ENCODE measurements at places on chromosomes 6 and 20.

DNA sequence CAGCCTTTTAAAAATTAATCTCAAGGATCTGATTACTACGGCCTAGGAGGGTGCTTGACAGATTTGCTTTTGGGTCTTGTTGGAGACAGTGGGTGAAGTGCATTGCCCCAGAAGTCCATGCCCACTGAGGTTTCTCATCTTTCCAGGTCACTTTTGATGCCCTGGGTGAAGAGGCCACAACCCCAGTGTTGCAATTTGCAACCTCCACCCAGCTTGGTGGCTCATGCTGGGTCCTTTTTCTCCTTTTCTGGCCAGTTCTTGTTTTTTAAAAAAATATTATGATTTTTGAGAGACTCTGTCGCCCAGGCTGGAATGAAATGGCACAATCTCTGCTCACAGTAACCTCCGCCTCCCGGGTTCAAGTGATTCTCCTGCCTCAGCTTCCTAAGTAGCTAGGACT, 9.4 kb downstream of the STX11 start:
- DNase-seq: no peak

DNA sequence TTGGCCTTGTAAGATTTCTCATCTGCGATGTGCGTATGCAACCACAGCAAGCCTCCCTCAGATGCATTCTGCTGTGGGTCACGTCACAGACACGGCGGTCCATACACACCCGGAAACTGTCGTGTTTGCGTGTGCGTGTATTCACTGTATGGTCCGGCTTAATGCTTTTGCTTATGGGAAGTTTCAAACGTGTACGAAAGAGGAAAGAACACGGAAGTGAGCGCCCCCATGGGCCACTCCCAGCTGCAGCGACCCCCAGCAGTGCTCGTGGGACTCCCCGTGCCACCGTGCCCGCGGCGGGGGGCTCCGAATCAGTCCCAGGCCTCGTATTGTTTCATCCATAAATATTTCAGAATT, 10.2 kb downstream of the DLL1 start:
- no peak for DNase-seq

DNA sequence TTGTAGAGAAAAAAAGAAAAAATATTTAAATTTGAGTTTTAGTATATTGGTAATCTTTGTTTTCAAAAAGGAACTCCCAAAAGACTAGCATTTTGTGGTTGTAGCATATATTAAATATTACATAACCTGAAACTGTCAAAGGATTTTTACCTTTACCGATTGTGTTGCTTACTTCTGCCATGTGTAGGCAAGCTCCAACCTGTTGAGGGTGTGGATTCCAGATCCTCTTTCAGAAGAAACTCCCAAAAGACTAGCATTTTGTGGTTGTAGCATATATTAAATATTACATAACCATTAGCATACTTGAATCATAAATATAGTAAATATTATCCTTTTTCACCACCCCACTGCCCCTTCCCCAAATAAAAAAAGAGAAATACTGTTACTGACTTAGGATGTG, 3.2 kb downstream of the DSE start:
- no peak for DNase-seq

DNA sequence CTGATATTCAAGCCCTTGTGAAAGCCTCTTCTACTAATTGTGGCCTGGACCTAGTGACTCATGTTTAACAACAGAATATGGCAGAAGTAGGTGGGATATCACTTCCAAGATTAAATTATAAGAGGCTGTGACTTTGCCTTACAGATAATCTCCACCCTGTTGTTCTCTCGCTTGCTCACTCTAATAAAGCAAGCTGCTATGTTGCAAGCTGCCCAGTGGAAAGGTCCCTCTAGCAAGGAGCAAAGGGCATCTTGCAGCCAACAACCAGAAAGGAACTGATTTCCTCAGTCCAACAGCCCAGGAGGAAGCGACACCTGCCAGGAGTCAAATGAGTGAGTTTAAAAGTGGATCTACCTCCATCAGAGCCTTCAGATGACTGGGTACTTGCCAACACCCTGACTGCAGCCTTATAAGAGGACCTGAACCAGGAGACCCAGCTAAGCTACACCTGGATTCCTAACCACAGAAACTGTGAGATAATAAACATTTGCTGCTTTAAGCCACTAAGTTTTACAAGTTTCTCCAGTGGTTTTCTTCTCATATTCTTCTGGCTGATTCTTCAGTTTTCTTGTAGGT, 112.6 kb downstream of the FRK start:
- DNase-seq: no peak

DNA sequence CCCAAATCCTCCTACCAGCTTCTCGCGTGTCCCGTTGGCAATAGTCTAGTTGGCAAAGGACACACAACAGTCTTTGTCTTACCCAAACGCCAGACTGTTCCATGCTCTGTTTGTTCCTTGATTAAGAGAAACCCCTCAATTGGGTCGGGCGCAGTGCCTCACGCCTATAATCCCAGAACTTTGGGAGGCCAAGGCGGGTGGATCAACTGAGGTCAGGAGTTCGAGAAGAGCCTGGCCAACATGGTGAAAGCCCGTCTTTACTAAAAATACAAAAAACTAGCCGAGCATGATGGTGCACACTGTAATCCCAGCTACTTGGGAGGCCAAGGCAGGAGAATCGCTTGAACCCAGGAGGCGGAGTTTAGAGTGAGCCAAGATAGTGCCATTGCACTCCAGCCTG, 153.7 kb downstream of the GRM4 start:
- no peak for DNase-seq

GRCh38 chr6:105569706-105570105, 166.8 kb upstream of the PREP start:
- no peak for DNase-seq

DNA sequence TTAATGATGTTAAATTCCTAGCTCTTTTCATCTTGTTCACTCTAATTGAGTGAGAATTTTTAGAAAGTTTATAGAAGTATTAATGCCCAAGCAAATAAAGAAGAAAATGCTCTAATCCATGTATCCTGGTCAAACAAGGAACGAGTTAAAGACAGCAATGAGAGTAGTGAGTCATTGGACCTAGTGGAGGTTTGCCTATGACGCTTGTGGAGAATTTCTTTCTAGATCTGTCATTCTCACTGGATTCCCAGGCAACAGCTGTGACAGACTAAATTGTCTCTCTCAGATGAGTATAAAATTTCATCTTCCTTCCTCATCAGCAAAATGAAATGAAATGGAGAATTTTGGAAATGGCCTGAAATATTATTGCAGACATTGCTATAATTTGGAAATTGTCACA, 127.9 kb downstream of the COL19A1 start:
- no peak for DNase-seq

DNA sequence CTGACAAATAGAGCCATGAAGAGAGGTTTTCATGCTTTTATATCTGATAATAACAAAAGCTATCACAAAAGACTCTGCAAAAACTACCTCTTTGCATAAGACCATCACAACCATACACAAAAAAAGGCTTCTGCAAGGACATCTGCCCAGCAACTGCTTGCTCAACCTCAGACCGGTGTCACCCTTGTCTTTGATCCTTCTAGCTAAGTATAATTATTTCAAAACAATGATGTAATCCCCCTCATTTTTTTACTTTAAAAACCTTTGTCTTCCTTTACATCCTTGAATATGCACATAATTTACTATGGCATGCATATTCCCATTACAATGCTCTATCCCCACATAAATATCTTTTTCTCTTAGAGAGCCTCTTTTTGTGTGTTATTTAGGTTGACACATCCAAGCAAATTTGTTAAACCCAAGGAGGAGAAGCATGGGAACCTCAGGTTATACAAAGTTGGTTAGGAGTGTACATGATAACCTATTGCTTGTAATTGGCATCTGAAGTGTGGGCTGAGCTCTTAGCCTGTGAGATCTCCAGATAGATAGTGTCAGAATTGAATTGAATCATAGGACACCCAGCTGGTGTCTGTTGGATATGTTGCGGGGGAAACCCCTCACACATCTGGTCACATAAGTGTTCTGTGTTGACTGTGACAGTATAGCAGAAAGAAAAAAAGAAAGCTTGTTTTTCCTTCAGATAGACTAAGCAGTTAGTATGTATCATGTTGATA, 20.7 kb upstream of the CGA start:
- no peak for DNase-seq

DNA sequence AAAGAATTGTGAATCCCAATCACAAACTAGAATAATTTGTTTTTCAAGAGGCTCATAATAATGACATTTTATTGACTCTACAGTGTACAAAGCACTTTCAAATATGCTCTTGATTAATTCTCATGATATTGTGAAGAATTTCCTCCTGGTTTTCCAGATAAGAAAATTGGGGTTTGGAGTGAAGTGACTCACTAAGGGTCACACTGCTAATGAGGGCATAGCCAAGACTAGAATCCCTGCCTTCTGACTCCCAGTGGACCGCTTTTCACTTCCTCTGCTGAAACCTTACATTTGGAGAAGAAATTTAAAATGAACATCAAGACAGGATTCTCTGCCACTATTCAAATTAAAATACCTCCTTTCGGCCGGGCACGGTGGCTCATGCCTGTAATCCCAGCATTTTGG, 38.3 kb upstream of the LTV1 start:
- DNase-seq: no peak

DNA sequence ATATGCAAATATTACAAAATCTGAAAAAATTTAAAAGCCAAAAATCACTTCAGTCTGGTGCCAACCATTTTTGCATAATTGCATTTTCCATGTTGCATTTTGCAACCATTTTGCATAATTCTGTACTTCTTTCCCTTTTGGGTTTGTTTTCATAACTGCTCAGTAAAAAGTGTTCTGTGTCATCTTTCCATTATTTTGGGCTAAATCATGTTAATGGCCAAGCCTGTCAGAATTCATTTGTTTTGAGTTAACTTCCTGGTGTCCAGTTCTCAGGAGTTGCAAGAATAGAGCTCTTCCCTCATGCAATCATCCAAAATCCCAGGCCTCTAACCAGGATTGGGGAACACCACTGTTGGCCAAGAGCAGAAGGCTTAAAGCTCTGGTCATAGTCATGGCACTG, 133.6 kb downstream of the MTHFD1L start:
- no peak for DNase-seq

DNA sequence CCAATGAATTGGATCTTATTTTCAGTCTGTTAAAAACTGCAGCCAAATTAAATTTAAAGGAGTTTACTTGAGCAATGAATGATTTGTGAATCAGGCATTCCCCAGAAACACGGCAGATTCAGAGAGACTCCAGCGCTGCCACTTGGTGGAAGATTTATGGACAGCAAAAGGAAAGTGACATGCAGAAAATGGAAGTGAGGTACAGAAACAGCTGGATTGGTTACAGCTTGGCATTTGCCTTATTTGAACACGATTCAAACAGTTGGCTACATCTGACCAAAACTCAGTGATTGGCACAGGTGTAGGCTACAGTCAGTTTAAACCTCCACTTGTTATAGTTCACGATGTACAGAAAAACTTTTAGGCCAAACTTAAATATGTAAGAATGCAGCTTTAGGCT, 257.6 kb upstream of the IMPG1 start:
- DNase-seq: no peak

GRCh38 chr6:165581678-165582077, 81.4 kb downstream of the PDE10A start:
- no peak for DNase-seq

DNA sequence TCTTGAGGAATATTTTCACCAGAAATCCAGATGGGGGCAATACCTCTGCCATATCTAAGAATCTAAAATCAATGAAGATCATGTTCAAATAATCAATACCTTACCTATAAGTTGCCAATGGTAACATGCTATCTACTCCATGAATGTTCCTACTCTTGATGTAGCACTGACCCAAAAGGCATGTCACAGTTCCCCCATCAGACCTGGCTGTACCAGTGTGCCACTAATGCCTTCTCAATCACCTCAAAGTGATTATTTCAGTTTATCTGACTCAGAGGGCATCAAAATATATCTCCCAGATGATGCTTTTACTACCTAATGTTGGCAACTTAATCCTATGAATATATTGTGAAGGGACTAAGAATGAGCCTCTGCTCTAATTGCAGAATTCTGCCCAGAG, 5.5 kb downstream of the PDCD2 start:
- no peak for DNase-seq

- no peak for DNase-seq
These were observed 40.7 kb upstream of the KCNK5 start for GRCh38 chr6:39269961-39270360.

DNA sequence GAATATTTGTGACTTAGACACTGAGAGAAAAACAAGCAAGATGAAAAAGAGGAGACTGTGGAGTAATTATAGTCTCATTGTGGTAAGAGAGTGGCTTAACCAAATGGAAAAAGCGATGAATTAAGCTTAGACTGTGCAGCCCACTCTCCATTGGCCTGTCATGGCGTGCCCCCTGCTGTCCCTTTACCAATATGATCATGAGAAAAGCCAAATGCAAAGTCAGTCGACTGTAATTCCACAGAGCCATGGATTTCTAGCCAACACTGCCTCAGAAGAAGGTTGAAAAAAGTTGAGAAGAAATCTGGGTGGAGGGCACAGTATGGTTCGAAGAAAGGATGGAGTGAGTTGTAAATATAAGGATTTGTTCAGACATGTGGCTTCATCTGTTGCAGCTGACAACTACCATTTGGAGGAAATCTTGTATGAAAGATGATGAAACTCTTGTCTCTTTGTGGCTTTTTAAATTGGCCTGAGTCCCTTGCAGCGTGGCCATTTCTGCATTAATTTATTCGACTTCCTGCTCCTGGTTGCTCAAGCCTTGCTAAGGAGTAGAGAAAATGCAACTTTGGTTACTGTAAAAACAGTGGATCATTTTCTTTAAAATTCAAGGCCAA, 251.4 kb downstream of the DOK5 start:
- no peak for DNase-seq

DNA sequence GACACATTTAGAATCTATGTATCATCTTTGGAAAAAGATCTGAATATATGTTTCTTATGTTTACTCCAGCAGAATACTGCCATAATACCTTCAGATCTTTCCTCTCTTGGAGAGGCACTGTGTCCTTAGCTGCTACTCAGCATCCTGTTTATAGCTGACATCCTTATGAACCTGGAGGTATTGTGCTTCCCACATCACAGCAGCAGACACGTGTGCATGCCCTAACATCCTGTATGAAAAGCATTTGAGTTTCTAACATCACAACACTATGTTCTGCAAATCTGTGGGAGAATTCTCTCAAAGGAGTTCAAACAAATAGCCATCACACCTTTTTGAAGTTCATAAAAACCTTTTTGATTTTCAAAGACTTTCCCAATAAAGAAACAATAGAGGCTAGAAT, 216.0 kb downstream of the GJA1 start:
- no peak for DNase-seq

GRCh38 chr20:49624317-49624716, 56.4 kb upstream of the PTGIS start:
- DNase-seq: no peak
